ENCODE measurements at places on chromosomes 12 and 14. TPM values are rescaled to one million over a fixed set of nuclear protein-coding genes. Genes with fewer than 3 reads are reported as not detected.

The KCNK13 gene
- not detected for polyA plus RNA-seq

The PSEN1 gene
- 12.7 TPM for polyA plus RNA-seq

The OTOGL gene
- polyA plus RNA-seq = not detected

The CD163 gene
- polyA plus RNA-seq = not detected

The LGALS3 gene
- 2.7 TPM for polyA plus RNA-seq

The ZFP36L1 gene
- polyA plus RNA-seq = 11.1 TPM

The DEPDC4 gene
- 5.6 TPM for polyA plus RNA-seq

The SAMD15 gene
- 0.29 TPM for polyA plus RNA-seq

The TAC3 gene
- polyA plus RNA-seq = 1.2 TPM

The TAS2R10 gene
- not detected for polyA plus RNA-seq

The TRIM9 gene
- not detected for polyA plus RNA-seq

The SLC2A13 gene
- 5.6 TPM for polyA plus RNA-seq

The ACIN1 gene
- polyA plus RNA-seq = 184 TPM

The FAM90A1 gene
- polyA plus RNA-seq = 0.32 TPM

The TMEM30B gene
- polyA plus RNA-seq = not detected

The DEGS2 gene
- polyA plus RNA-seq = 2.7 TPM

The RAD51B gene
- 8.5 TPM for polyA plus RNA-seq

The FAM222A gene
- 0.36 TPM for polyA plus RNA-seq

The CRACR2A gene
- 12.8 TPM for polyA plus RNA-seq

The NAA30 gene
- 2.2 TPM for polyA plus RNA-seq

The CMA1 gene
- not detected for polyA plus RNA-seq

The TMEM63C gene
- not detected for polyA plus RNA-seq

The TSHR gene
- not detected for polyA plus RNA-seq

The FBXO34 gene
- 15.9 TPM for polyA plus RNA-seq

The GPR137C gene
- not detected for polyA plus RNA-seq

Measured in K562 (cell line).